Left renal cortex interstitium (tissue), 4 donors: ENCODE measurements at places on chromosomes 11 and 22. TPM values are rescaled to one million over a fixed set of nuclear protein-coding genes. Genes with fewer than 3 reads are reported as not detected.

The PANX3 gene
- polyA plus RNA-seq, result not detected

The TUBA8 gene
- polyA plus RNA-seq, result 2.7 TPM

The ART5 gene
- polyA plus RNA-seq, result 4.3 TPM

The SLC22A12 gene
- polyA plus RNA-seq, result 3.6 TPM

The FERMT3 gene
- polyA plus RNA-seq, result 4.5 TPM

The TSPO gene
- polyA plus RNA-seq, result 36.2 TPM

The NDUFV1 gene
- 243 TPM for polyA plus RNA-seq

The APOL5 gene
- not detected for polyA plus RNA-seq

The GLYAT gene
- 157 TPM for polyA plus RNA-seq

The BDNF gene
- polyA plus RNA-seq, result 1.3 TPM
